ENCODE measurements at places on chromosomes 5 and 9.

- DNase-seq = peak; percentile 33
Observed at GRCh38 chr5:131262953-131263541, 806 bp upstream of the CDC42SE2 start.

DNA sequence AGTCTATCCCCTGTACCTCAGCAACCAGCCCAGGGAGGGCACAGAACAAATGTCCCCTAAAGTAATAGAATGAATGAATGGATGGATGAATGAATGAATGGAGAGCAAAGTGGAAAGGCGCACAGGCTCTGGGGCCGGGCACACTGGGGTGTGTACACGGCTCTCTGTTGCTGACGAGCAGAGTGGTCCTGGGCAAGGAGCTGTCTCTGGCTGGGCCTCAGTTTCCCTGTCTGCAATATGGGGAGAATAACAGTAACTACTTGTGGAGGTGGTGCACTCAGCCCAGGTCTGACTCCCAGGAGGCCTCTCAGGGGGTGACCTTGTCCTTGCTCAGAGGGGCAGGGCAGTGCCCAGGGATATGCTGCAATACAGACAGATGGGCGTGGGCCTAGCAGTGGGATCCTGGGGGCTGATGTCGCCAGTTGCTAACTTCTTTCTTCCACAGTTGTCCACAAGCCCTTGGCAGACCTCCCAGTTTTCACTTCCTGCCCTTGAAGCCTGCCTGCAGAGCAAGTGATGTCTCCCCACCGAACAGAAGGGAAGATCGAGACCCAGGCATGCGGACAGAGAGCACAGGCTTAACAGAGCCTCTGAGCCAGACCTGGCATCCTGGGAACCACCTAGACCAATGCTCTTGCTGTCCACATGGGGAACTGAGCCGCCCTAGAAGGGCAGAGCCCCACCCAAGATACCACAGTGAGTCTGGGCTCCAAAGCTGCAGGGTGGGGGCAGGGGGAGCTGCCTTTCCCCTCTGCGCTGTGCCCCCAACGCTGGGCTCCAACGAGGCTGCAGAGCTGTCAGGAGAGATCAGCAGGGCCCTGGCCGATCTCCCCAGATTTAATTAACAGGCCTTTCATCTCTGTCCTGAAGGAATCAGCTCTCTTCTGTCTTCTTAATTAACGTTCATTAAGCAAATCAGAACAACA lies 13.6 kb upstream of the LAMC3 start:
- DNase-seq = no peak

DNA sequence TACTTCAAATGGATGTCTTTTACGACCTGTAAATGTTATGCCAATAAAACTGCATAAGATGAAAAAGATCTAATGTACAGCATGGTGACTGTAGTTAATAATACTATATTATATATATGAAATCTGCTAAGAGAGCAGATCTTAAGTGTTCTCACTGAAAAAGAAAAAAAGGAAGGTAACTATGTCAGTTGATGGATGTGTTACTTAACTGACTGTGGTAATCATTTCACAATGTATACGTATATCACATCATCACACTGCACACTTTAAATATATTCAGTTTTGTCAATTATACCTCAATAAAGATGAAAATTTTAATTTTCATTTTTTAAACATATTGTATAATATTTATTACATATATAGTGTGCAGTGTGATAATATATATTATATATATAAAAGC lies 31.9 kb downstream of the THBS4 start:
- no peak for DNase-seq

DNA sequence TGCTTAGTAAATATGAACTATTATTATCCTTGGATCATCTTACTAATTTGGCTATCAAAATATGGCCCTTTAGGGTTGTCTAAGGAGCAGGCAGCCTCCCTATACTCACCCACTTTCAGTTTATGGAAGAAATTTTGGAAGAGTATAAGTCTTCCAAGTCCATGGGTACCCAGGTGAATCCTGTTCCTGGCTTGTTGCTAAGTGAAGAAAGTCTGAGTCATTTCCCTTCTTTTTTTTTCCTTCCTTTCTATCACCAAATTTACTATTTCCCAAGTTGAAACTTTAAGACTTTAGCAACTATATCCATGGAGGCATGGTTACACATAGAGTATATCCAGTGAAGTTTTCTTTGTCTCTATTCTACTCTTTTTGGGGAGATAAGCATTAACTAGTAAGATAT lies 184.0 kb upstream of the ACTBL2 start:
- no peak for DNase-seq

GRCh38 chr5:97097326-97098230 lies 44.8 kb downstream of the LIX1 start:
- DNase-seq = no peak

- DNase-seq = no peak
Observed at GRCh38 chr9:81902196-81902595, 26.0 kb upstream of the SPATA31D4 start.

- DNase-seq = no peak
Observed at GRCh38 chr5:142984011-142984410, 213.8 kb downstream of the ARHGAP26 start.

DNA sequence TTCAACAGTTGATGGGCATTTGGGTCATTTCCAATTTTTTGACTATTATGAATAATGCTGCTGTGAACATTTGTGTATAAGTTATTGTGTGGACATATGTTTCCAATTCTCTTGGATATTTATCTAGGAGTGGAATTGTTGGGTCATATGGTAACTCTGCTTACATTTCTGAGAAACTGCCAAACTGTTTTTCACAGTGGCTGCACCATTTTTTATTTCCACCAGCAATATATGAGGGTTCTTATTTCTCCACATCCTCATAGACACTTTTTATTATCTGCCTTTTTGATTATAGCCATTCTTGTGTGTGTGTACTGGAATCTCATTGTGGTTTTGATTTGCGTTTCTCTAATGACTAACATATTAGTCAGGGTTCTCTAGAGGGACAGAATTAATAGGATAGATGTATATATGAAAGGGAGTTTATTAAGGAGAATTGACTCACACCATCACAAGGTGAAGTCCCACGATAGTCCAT lies 14.7 kb upstream of the MED27 start:
- no peak for DNase-seq

GRCh38 chr9:90020276-90020871 lies 415.6 kb downstream of the GADD45G start:
- DNase-seq = no peak

- DNase-seq = no peak
Observed at GRCh38 chr5:172371684-172372083, 82.6 kb downstream of the SH3PXD2B start.

GRCh38 chr9:84932915-84933527 lies 263.5 kb downstream of the NTRK2 start:
- no peak for DNase-seq

DNA sequence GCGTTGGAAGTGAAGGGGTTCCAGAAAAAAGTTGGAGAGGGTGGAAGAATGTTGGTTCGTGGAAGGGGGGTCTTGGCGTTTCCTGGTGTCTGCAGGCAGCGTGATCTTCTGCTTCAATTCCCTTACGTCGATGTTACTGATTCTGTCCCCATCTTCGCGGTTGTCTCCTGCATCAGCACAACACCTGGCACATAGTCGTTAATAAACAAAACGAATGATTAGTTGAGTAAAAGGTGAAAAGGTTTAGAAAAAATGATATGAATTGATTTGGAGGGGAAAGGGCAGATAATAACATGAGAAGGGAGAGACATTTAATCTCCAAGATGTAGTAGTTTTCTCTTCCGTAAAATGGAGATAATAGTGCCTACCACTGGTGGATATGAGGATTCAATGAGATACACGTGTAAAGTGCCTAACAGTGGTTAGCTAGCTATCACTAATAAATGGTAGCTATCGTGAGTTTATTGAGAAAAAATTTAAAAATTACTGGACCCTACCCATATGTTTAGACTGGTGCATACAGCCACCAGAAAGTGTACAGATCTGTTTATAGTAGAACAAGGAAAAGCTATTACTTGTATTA lies 556 bp downstream of the MTREX start:
- DNase-seq = peak; percentile 4

DNA sequence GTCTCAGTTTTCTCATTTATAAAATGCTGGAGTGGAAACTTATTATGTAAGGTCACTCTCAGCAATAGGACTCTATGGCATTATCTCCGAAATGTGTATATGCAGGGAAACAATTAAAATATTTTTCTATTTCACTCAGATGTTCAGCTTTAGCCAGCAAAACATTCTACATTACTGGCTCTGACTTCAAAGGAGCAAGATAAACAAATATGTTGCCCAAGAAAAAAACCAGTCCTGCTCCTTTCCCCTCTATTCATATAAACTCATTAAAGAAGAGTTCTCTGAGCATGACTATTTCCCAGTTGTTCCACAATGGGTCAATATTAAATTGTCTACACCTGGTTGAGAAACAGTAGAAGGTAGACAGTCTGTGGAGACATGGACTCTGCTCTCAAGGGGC lies 155.0 kb downstream of the NPR3 start:
- no peak for DNase-seq

- DNase-seq = peak; percentile 31
Observed at GRCh38 chr9:85610074-85610860, 131.5 kb downstream of the AGTPBP1 start.

GRCh38 chr5:1435369-1435768 lies 9.9 kb downstream of the SLC6A3 start:
- no peak for DNase-seq

DNA sequence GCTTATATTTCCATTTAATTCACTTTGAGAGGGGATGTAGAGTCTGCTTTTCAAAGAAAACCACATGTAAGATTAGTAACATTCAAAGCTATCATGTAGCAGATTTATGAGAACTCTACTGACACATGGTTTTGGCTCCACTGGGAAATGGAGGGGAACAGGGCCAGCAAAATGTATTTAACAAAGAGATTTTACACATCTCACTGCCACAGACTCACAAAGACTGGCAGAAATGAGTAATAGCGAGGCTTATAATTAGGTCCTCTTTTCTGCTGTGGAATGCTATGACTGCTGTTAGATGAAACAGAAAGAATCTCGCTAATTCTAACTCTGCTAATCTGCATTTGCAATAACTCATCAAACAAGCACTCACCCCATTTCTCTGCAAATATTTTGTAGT lies 4.5 kb downstream of the DAP start:
- no peak for DNase-seq

DNA sequence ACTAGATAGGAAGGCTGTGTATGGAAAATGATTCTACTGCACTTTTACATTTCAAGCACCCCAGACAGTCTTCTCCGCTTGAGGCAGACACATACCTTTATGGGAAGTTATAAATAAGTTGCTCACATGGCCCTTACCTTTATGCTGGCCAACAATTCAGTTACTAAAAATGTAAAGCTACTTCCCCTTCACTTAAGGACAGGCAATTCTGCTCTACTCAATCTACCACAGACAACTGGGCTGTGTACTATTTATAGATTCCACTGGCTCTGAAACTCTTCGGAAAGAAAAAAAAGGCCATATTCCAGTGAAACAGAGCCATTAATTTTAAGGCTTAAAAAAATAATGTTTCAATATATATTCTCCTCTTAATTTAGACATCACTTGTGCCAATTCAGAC lies 59.4 kb downstream of the ELAVL2 start:
- DNase-seq = no peak

DNA sequence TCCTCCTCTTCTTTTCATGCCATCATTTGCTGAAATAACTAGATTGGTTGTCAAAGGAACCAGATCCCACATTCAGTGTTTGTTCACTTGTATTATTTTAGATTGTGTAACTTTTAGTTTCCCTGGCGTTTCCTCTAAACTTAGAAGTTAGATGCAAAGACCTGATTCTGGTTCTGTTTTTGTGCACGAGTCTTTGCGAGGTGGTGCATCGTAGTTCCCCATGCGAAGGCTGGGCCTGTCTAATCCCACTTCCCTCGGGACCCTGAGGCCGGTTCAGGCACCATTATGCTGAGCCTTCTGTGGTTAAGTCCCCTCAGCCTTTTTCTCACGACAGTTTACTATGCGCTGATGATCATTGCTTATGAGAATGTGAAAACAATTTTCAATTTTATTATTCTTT lies 219.1 kb upstream of the OTULINL start:
- DNase-seq = no peak

- DNase-seq = no peak
Observed at GRCh38 chr5:170126626-170127025, 20.9 kb downstream of the FOXI1 start.

- no peak for DNase-seq
Observed at GRCh38 chr9:134365791-134366222, 39.6 kb downstream of the RXRA start.

DNA sequence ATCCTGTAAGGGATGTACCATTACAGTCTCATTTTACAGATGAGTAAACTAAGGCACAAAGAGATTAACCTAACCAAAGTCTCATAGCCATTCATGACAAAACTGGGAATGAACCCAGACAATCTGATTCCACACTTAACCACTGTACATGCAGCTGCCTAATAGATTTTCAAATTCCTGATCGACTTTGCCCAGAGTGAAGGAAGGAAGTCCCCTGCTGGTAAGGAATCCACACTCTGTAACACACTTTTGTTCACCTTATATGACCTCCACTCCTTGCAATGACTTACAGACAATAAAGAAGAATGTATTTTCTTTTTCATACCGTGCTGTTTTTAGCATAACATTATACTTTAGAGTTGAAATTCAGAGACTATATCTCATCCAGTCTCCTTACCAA lies 31.3 kb upstream of the PLPP6 start:
- DNase-seq = no peak

DNA sequence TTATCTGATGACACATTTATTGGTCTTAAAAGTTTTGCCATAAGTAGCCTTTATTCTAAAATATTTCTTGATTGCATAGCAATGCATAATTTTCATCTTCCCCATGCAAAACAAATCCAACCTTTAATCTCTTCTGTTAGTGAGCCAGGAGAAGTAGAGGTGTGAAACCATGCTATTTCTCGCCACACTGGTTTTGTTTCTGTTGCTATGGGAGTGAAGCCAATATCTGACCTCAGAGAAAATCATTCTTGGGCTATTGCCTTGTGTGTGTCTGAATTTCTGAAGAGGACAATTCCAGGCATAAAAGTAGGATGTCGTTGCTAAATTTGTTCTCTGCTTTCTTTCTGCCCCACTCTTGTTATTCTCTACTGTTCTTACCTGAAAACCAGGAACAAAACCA lies 183.6 kb downstream of the PTTG1 start:
- DNase-seq = no peak

DNA sequence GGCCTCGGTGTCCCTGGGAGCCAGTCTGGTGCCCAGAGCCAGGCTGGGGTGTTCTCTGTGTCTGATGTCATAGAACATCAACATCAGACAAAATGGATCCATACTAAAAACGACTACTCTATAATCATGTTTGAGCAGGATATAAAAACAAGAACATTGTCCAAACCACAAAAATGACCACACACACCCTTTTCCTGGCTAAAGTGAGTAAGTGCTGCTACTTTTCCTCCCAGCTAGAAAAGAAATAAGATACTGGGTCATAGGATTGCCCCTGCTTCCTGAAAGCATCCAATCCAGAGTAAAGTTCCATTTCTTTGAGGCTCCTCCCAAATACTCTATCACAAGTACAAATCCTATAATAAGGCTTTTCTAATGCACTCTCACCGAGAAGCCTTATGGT lies 19.7 kb upstream of the TRAF1 start:
- no peak for DNase-seq
